Stimulated activated naive CD4-positive, alpha-beta T cell (primary cell): ENCODE measurements at places on chromosomes 13 and 19.

GRCh38 chr13:32824061-32824460, 192.2 kb upstream of the KL start:
- DNase-seq, result no peak

DNA sequence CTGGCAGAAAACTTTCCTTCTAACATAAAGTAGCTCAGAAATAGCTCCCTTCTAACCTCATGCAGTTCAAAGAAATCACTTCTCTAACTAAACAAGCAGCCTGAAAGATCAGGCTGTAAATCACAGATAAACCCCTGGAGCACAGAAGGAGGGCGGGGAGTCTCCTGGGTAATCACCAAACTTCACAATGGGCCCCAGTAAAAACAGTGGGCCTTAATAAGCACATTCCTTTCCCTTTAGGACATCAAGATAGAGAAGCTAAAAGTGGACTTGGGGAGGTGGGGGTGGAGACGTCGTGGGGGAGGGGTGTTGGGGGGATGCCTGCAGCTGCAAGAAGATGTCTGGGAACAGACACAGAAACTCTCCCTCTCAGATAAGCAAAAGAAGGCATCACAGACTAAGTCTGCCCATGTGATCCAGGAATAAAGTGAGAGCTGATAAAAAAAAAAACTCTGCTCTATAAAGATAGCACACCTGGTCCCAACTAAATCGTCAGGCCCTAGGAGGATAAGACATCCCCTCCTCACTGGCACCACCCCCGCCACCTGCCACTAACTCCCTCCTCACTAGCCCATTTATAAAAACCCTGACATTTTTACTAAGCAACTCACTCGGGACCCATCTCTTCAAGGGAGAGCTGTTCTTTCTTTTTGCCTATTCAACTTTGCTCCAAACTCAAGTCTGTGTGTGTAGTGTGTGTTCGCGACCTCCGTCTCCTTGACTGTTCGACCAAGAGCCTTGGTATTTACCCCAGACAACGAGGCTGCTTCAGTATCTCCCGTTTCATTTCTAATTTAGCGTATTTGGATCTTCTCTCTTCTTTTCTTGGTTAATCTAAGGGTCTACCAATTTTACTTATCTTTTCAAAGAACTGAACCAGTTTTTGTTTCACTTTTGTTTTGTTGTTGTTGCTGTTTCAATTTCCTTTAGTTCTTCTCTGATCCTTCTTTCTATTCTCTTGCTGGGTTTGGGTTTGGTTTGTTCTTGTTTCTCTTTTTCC, 31.7 kb downstream of the DNAJC15 start:
- peak; percentile 8 for DNase-seq

DNA sequence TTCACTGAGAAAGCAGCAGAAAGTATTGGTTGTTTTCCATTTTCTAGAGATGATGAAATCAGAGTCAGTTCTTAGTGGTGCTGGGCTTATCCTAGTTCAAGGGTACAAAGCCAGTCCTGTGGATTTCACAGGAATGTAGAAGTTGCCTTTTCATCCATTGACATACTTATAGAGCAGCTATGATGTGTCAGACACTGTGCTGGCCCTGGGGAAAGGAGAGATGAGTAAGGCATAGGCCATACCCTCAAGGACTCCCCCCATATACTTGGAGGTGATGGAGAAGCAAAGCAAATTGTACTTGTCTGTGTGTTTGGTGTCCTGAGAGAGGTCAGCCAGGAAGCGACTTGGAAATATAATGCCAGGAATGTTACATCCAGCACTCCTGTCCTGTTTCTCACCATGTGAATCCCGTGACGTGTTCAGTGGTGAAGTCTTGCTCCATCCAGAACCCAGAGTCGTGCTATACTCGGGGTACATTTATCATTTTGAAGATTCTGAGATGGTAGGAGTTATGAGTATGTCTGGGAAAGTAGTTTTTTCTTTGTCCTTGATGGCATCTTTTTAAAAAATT, 22.6 kb downstream of the ERCC5 start:
- no peak for DNase-seq

DNA sequence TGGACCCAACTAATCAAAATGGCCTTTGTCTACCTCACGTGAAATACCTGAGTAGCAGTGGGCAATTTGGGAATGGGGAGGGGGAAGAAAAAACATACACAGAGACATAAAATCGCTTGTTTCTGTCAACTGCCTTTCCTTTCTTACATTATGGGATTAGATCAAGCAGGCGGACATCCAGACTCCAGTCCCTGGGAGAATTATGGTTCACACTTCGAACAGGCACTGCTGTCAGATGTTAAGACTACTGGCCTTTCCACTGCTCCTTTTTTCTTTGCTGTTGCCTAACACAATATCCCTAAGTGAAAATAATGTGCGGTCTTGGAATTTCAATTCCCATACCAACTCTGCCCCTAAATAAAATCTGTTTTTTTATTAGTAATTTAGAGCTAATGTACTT, 1719.7 kb upstream of the SLC10A2 start:
- no peak for DNase-seq

DNA sequence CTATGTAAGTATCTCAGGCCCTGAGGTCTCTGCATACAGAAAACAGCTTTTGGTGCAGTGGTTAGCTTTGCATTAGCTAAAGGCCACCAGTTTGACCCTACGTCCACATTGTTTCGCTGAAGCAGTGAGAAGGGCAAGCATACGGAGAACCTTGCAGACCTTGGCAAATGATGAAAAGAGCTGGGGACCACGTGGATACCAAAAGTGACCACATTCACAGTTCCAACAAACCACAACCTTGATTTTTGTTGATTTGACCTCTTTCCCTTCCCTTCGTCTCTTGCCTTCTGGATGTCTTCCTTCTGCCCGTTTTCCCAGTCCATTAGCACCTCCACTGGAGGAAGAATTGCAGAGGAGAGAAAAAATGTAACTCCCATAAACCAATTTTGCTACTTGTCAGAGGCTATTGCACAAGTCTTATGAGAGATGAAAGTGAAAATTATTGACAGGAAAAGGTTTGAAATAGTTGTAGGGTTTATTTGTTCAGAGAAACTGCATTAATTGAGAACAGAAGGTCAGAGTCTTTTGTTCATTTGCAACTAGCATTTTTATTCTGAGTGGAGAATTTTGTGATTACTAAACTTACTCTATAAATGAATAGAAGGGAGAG, 293.9 kb upstream of the HTR2A start:
- DNase-seq, result no peak

GRCh38 chr13:31699650-31700049, 39.7 kb upstream of the RXFP2 start:
- no peak for DNase-seq

- DNase-seq, result peak; percentile 21
Observed at GRCh38 chr13:27446986-27447583, 3.3 kb downstream of the MTIF3 start.

GRCh38 chr19:35911790-35912189, 3.7 kb upstream of the TYROBP start:
- DNase-seq, result no peak

GRCh38 chr13:25330541-25330940, 29.1 kb downstream of the NUP58 start:
- DNase-seq, result no peak

GRCh38 chr13:112118451-112119064, 51.6 kb downstream of the SOX1 start:
- no peak for DNase-seq

GRCh38 chr13:66159511-66159910, 1070.6 kb downstream of the PCDH9 start:
- DNase-seq, result no peak

DNA sequence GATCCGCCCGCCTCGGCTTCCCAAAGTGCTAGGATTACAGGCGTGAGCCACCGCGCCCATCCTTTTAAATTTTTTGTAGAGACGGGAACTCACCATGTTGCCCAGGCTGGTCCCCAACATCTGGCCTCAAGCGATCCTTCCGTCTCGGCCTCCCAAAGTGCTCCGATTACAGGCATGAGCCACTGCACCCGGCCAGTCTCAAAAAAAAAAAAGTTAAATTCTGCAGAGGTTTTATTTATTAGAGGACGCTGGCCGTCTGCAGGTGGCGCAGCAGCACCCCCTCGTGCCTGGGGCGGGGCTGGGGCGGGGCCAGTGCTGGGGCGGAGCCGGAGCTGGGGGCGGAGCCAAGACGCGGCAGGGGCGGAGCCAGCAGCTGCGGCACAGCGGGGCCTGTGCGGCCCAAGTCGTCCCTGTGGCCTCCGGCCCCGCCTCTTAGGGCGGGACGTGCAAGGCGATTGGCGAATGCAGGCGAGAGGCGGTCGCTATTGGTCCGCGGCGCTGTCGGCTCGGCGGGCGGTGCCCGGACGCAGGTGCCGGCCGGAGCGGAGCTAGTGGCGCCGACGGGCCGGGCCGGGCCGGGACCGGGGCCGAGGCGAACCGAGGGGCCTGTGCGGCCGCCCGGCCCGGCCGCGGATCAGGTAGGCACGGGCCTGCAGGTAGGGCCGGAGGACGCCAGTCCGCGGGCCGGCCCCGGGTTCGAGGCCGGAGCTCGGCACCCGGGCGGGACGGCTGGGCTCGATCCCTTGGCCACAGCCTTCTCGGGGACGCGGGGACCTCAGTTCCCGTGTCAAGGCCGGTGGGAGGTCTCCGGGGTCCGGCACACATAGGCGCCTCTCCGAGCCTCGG, at the start of gene MARCHF2:
MARCHF2 (plus strand) TSS at position 523 of the 846 bp plus-strand sequence. CDS start 8,536 bp downstream, outside the sequence.
- peak; percentile 93 for DNase-seq

DNA sequence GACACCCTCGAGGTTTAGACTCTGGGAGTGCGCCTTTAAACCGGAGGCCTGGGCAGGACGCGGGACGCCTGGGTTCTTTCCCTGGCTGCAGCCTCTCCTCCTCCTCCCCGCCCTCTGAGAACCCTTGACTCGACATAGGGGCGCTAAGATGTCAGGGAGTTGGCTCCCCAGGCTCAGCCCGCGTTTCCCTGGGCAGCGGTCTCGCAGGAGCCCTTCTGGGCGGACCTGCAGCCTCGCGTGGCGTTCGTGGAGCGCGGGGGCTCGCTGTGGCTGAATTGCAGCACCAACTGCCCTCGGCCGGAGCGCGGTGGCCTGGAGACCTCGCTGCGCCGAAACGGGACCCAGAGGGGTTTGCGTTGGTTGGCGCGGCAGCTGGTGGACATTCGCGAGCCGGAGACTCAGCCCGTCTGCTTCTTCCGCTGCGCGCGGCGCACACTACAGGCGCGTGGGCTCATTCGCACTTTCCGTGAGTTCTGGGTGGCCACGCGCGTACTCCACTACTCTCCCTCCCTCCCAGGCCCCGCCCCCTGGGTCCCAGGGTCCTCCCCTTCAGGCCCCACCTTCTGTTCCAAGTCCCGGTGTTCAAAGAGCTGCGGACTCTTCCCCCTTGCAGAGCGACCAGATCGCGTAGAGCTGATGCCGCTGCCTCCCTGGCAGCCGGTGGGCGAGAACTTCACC, 1.3 kb downstream of the ICAM5 start:
- DNase-seq, result peak; percentile 49

GRCh38 chr13:25839371-25839770, 212.4 kb downstream of the SHISA2 start:
- no peak for DNase-seq
